Osteocyte (in vitro differentiated cells): ENCODE measurements at places on chromosomes 13 and 19.

GRCh38 chr19:4768934-4769777, 22.4 kb upstream of the FEM1A start:
- peak; percentile 92 for DNase-seq

- no peak for DNase-seq
These were observed at the start of gene RXFP2 for GRCh38 chr13:31739226-31739625. TSS of gene RXFP2 (plus strand) at chr13:31739526. CDS start at chr13:31739613, 87 bp downstream.

DNA sequence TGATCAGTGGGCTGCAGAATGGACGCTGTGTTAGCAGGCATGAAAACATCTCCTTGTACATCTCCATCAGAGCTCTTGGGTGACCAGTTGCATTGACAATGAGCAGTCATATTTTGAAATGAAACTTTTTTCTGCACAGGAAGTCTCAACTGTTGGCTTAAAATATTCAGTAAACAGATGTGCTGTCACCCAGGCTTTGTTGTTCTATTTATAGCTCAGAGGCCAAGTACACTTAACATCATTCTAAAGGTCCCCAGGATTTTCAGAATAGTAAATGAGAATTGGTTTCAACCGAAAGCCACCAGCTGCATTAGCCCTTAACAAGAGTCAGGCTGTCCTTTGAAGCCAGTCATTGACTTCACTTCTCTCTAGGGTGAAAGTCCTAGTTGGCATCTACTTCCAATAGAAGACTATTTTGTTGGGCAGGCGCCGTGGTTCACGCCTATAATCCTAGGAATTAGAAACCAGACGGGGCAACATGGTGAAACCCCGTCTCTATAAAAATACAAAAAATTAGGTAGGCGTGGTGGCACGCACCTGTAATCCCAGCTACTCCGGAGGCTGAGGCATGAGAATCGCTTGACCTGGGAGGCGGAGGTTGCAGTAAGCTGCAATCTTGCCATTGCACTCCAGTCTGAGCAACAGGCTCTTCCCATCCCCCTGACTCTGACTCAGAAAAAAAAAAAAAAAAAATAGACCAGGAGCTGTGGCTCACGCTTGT, 7.9 kb upstream of the PDE4A start:
- DNase-seq = no peak

- DNase-seq = no peak
These were observed 431.2 kb downstream of the KCTD12 start for GRCh38 chr13:76454991-76455390.

DNA sequence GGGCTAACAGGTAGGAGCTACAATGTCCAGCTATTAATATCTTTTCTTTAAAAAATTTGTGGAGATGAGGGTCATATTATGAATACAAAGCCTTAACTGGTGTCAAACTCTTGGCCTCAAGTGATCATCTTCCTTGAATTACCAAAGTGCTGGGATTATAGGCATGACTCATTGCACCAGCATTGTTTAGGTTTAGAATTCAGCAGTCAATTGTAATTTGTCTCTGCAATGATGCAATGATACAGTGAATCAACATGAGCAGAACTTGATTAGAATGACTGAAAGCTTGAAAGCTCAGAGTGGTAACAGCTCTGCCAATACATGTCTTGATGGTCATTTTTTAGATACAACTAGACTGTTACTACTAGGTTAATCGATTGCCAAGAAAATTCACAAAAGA, 752.8 kb upstream of the MIR17HG start:
- DNase-seq = no peak

GRCh38 chr13:47638627-47639026, 362.4 kb downstream of the SUCLA2 start:
- no peak for DNase-seq

DNA sequence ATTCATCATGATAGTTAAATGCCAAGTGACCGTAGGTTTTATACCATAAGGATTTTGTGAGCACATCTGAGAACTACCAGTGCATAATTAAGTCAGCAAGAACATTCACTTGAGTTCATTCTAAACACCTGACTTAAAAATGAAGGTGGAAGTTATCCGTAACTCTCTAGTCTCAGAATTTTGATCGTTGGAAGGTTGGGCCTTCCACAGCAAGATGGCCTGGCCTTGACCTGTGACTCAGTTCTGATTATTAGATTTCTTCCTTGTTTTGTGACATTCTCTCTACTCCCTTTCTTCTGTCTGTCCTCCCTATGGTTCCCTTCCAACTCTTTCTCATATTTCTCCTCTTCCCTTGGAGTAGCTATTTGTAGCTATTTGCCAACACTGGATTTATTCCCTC, 20.0 kb upstream of the WDFY2 start:
- no peak for DNase-seq

GRCh38 chr13:43657485-43657884, 129.3 kb downstream of the ENOX1 start:
- no peak for DNase-seq

GRCh38 chr13:110850006-110850405, 64.9 kb downstream of the ANKRD10 start:
- DNase-seq = no peak

GRCh38 chr13:66617786-66618185, 612.4 kb downstream of the PCDH9 start:
- DNase-seq = no peak

DNA sequence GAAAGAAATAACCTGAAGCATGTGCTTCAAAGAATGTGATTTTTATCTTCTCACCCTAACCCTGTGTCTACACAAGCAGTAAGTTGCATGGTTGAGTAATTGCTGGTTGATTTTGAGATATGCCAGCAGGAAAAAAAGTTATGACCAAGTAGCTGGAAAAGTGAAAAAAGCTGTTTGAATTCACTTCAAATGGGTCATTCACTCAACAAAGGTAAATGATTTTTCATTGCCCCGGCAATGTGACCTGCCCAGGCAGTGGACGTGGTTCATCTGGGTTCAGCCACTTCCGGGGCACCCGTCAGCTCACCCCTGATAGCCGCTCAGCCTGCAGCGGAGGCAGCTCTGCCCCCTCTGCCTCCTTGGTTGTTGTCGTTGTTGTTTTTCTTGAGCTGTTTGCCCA, 18.5 kb downstream of the TNFRSF19 start:
- DNase-seq = no peak

DNA sequence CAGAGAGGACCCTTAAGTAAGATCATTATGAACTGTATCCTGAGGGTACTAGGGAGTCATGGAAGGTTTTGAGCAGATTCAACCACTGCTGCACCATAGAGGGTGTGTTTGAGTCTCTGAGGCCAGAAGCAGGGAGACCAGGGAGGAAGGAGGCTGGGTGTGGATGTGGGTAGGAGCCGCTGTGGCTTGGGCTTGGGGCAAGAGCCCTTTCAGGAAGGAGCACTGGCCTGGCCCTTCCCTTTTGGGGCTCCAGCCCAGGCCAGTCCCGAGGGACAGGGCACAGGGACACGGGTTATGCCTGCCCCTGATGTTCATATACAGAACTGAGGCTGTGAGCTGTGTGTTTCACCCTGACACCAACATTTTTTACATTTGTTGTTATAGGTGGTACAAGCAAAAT, 7.2 kb downstream of the CIC start:
- DNase-seq = no peak

DNA sequence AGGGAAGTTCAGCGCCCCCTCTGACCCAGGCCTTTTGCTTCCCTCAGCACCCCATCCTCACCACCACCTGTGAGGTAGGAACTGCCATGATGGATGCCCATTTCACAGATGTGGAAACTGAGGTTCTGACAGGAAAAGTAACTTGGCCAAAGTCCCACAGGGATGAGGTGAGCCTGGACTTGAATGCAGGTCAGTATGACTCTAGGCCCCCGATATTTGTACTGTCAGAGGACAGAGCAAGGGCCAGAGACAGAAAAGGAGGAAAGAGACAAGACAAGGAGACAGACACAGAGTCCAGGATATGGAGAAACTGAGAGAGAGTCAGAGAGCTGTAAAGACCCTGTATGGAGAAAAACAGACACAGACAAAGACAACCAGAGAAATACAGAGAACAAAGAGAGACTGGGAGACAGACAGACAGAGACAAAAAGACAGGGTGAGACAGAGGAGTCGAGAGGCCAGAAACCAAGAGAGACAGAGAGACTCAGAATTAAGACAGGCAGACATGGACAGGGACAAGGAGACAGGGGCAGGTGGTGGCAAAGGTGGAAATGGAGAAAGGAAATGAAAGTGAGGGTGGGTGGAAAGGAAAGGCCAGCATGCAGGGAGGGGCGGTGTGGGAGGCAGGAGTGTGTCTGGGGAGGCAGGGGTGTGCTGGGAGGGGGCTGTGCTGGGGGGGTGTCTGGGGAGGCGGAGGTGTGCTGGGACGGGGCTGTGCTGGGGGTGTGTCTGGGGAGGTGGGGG, 5.0 kb downstream of the ERFL start:
- DNase-seq = no peak

- no peak for DNase-seq
These were observed 19.2 kb downstream of the ZNF486 start for GRCh38 chr19:20186174-20186573.

GRCh38 chr13:27810461-27810860, 18.2 kb downstream of the GSX1 start:
- DNase-seq = no peak

DNA sequence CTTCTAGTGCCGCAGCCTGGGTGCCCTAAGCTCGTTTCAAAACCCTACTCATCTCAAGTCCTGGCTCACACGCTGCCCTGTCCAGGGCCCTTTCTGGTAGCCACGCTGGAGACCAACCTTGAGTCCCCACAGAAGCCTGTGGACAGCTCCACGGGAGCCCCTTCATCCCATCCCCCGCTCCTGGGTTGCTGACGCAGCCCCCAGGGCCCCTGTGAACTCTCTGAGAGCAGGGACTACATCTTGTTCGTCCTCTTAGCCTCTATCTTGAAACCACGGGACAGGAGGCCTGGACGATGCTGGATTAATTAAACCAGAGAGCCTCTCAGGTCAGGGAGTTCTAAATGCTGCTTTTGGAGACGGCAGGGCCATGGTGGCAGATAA, 7.4 kb downstream of the MLLT1 start:
- no peak for DNase-seq

DNA sequence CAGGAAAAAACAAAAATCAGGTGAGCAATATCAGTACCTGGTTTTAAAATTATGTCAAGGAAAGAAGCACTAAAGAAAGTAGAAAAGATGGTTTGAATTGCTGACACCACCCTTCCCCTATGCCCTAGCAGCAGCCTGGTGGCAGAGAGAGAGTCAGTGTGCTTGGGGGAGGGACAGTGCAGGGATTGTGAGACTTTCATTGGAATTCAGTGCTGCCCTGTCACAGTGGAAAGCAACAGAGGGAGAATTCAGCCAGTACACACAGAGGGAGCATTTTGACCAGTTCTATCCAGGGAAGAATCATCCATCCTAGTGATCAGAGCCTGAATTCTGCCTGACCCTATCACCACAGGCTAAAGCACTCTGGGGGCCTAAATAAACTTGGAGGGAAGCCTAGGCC, 222.4 kb upstream of the PCDH17 start:
- no peak for DNase-seq

DNA sequence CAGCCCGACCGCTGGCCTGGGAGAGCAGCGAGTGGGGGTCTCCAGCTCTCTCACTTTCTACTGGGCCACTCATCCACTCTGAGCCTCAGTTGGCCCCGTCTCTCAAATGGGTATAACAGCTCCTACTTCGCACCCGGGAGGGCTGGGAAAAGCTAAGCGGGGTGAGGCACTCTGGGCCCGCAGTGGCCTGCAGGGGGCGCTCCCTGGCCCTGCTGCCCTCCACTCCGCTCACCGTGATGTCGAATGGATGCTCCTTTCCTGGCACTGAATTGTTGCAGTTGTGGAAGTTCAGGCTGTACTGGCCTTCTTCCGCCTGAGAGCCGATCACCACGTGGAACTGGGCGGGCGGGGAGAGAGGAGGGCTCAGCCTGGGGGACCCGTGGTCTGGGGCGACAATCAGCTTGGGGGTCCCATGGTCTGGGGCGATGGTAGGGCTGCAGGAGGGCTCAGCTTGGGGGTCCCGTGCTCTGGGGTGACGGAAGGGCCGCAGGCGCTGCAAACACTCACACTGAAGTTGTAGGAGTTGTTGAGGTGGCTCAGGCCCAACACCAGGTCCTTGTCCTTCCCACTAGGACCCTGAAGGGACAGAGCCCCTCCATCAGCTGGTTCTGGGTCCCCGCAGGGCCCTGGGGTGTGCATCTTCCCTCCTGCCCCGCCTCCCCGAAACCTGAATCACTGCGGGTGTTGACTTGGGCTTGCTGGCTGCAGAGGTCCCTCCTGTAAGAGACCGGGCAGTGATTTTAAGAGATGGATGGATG, 3.9 kb downstream of the GPR108 start:
- no peak for DNase-seq

DNA sequence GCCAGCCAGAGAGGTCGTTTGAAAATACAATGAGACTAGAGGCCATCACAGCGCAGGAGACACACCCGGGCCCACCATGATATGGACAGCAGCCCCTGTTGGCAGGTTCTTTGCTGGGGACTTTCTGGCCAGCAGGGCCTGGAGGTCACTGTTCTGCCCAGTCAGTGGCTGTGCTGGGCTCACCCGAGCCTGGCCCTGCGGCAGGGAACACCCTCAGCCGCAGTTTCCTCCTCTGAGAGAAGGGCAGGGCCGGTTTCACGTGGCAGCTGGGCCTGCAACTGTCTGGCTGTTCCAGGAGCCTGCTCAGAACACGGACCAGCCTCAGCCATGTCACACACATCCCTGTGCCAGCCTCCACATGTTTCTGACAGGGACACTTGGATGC, 39.4 kb downstream of the ADPRHL1 start:
- DNase-seq = no peak

DNA sequence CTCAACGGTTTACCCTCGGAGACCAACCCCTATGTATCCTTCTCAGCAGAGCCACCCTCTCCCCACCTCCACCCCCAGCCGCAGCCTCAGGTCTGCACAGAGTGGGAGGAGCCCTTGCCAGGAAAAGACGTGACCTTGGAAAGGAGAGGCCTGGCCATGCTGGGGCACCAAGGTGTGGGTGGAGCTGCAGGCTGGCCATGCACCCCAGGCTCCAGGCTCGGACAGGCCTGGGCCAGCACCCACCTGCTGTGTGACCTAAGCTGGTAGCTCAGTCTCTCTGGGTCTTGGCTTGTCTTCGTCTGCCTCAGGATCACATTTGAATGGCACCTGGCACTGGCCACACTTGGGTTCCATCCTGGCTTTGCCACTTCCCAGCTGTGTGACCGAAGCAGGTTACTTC, 29.5 kb downstream of the CCDC8 start:
- no peak for DNase-seq

GRCh38 chr13:39105110-39105509, 66.9 kb downstream of the NHLRC3 start:
- no peak for DNase-seq

DNA sequence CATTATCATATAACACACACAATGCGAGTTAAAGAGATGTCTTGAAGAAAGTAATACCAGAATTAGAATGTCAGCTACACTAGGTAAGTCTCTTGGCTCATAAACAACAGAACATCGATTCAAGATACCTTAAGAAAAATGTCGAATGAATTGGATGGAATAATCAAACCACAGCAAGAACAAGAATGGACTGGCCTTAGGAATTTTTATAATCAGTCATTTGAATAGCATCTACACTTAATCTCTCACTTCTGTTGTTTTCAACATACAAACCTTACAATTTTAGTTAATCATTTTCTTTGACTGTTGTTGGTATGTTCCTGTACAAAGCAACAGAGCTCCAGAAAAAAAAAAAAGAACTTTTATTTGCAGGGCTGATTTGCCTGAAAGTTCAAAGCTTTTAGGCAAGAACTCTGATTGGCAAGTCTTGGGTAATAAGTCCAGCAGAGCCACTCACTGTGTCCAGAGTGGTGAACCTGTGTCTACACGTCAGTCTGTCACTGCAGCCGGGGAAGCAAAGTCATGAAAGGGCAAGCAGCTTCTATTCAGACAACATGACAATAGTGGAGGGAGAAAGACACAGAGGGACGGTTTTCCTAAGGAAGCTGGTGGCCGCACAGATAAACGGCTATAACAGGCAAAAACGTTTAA, 1026.1 kb upstream of the MIR17HG start:
- no peak for DNase-seq

- DNase-seq = no peak
These were observed 1416.8 kb downstream of the OLFM4 start for GRCh38 chr13:54445453-54445852.
